ENCODE measurements at places on chromosomes 7 and 10. TPM values are rescaled to one million over a fixed set of nuclear protein-coding genes. Genes with fewer than 3 reads are reported as not detected.

DNA sequence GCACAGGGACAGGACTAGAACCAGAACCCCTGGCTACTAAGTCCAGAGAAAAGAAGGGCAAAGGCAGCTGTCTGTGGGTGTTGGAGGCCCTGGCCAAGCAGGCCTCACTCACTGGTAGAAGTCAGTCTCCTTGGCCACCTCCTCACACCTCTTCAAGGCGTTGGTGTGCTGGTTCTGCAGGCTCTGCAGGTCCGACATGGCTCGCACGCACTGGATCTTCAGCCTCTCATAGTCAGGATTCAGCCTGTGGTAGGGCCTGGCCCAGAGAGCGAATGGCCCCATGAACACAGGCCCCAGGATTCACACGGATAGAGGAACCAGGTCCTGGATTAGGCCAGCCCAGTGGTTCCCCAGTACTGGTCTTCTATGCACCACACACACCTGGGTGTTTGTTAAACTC is 72.4 kb downstream of the DLG5 start:
- no peaks in the 10 kb centered on the region for H3K27me3 ChIP-seq
- H3K4me1 ChIP-seq: peaks cover 37% of the 10 kb centered on the region
- no peak overlapping the region for H3K4me3 ChIP-seq
- DNase-seq: no peak

ASAH2 gene
- total RNA-seq: 5.9 TPM

- no peaks in the 10 kb centered on the region for H3K36me3 ChIP-seq
- peaks cover 50% of the 10 kb centered on the region for H3K4me1 ChIP-seq
- no peak overlapping the region for H3K4me3 ChIP-seq
- DNase-seq: no peak
These were observed 3.6 kb upstream of the SEMA3C start for GRCh38 chr7:80922253-80923049.

DNA sequence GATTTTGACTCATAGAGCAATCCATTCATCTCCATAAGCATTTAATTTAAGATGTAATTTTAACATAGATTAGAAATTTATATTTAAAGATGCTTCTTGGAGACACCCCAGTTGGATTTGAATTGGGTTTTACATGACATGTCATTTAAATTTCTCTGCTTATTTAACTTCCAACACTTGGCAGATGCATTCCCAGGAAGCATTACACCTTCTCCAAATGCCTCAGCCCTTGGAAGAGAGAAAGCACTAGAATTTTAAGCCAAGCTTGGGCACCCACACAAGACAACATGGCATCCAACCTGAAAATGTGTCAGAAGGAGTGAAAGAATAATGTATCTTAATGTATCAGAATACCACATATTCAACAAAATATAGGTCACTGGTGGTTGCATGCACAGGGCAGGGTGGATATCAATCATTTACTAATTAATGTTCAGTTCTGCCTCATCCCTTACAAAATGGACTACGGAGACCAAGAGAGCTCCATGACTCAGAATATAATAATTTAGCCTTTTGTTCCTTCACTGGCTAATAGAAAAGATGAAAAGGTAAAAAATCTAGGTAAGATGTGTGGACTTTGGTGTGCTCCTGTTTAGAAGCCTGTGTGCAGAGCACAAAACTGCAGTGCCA is 541.7 kb upstream of the SORCS1 start:
- no peak overlapping the region for H3K4me3 ChIP-seq
- DNase-seq: no peak

GRCh38 chr7:44278451-44279161 is 46.8 kb downstream of the CAMK2B start:
- no peaks in the 10 kb centered on the region for H3K27me3 ChIP-seq
- H3K4me1 ChIP-seq: no peaks in the 10 kb centered on the region
- DNase-seq: no peak
- H3K4me3 ChIP-seq: no peak overlapping the region

DNA sequence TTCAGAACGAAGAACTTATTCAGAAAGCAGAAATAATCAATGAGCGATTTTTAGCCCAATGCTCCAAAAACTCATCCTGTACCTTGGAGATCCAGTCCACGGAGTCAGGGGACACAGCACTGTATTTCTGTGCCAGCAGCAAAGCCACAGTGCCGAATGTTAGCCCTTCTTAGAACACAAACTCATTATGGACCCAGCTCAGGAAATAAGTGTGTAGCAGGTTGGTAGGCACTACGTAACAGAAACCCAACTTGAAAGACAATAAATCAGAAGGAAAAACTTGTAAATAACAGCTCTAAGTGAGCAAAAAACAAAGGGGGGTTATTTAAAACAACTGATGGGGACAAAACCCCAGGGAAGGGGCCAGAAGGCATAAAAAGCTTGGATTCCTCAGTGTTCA is 112.0 kb upstream of the PRSS1 start:
- no peaks in the 10 kb centered on the region for H3K27me3 ChIP-seq
- no peak for DNase-seq
- no peaks in the 10 kb centered on the region for H3K36me3 ChIP-seq
- H3K4me1 ChIP-seq: no peaks in the 10 kb centered on the region
